Stimulated activated CD8-positive, alpha-beta memory T cell treated with anti-CD3 and anti-CD28 coated beads, Interleukin-15, amount 100 ng/mL, for 24 hours (primary cell): ENCODE measurements at places on chromosomes 2 and 18.

GRCh38 chr2:217262911-217263310 lies 403.0 kb upstream of the TNP1 start:
- DNase-seq, result no peak

DNA sequence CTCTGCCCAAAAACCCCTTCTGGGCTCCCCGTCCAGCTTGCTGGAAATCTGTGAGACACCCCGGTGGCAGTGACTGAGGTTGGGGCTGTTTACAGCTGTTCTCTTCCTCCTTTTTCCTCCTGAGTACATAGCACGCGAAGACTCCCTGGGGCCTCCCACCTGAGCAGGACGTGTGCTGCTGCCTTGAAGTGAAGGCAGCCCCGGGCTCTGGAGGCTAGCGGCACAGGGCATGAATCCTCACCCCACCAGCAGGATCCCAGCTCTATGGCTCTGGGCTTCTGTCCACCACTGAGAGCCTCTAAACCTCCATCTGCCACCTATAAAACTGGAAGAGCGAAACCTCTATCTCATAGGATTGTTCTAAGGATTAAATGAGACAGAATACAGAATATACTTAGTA lies 182.5 kb downstream of the TMEM163 start:
- no peak for DNase-seq

DNA sequence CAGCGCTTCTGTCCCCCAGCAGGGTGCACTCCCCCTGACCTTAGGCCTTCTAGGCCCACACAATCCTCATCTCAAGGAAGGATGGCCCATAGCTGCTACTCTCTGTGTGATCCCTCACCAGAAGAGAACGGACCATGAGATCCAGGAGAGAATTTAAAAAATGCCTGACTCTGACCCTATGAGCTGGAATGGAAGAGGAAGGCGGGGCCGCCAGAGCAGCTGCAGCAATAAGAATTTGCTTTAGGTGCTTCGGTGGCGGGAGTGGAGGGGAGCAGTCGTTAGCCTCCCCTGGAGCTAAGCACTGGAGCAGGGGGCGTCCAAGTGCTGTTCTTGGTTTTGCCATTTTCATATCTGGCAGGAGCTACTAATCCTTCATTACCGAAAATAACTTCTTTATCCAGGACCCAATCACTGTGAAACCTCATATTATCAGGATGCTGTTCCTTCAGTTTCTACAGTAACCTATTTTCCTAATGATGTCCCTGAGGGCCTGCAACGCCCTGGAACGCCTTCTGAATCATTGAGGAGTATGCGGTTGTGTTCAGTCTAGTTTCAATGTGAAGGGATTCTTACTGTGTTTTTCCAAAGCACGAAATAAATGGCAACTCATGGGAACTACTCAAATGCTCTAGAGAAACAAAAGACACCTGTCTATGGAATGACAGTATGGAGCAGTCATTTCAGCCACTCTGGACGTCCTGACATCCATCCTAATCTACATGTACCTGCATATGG lies 105.1 kb upstream of the SIX2 start:
- DNase-seq, result no peak

DNA sequence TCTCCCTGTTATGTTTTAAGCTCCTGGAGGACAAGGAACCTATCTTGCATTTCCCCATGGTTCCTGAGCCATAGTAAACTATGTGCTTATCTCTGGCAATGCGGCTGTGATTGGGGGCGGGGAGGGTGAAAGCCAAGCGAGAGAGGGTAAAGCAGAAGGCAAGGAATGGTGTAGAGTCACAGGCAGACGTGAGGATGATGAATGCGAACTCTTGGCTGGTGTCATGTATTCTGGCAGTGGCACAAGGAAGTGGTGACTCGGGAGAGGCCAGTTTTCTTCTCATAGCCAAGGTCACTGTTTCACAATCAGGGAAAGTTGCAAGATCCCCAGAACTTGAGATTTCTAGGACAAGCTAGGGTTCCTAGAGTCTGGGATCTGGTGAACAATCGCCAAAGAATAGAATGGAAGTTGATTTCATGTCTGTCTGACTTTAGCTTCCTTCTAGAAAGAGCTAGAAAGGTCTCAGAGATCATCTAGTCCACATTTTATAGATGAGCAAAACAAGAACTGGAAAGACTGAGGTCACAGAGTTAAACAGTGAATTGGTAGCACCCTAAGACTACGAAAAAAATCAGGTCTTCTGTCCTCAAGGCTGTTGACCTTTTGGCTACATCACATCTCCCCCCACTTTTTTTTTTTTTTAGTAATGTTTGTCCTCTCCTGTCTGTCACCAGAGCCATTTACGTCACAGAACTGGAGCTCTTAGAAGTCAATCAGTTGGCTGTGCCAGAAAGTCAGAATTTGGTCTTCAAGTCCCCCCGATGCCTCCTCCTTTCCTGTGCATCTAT lies 137.0 kb downstream of the BCL11A start:
- DNase-seq, result no peak
